Amniotic epithelial cell (primary cell): ENCODE measurements at places on chromosomes 16 and 17.

DNA sequence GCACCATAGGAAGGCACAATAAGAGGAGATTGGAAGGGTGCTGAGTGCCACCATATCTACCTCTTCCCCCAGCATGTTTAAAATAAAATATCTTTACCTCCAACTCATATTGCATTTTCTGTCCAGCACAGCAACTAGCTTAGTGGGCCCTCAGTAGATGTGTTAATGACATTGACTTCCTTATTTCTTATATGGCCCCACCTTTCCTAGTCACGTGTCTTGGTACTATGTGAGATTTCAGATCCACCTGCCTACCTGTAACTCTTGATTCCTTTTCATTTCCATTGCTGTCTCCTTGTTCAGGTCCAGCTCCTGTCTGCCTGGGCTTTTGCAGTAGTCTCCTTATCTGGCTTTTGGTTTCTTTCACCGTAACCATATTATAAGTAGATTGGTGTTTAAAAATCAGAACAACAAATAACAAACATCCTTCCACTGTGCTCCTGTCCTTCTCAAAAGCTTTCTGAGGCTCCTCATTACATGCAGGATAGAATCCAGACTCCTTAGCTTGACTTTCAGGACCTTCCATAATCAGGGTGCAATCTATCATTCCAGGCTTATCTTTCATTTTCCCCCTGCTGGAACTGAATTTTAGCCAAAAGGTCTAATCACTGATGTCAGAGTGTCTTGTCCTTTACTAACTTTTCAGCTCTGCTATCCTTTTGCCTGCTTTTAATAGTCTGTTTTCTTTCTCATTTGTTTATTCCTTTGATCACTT lies 71.3 kb downstream of the FTO start:
- DNase-seq: peak; percentile 81

- peak; percentile 92 for DNase-seq
Observed at GRCh38 chr17:45320931-45321461, 4.2 kb upstream of the MAP3K14 start.

- no peak for DNase-seq
Observed at GRCh38 chr17:43995150-43995471, 9.3 kb upstream of the NAGS start.

- no peak for DNase-seq
Observed at GRCh38 chr17:81031566-81032550, 3.1 kb upstream of the BAIAP2 start.

DNA sequence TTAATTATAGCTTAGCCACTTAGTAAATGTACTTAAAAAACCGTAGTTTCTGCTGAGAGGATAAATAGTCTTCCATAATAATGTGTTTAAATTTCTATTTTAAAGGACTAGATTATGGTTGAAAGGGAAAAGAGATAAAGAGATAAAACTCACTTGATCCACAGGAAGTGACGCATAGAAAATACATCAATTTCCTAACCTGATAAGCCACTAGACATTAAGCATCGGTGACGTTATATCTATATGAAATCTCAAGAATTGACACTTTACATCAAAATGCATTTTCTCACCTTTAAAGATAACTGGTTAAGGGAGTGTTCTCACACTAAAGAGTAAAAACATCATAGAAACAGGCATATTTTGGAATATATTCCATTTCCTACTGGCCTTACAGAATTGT lies 5.8 kb downstream of the FBXO47 start:
- DNase-seq: no peak

DNA sequence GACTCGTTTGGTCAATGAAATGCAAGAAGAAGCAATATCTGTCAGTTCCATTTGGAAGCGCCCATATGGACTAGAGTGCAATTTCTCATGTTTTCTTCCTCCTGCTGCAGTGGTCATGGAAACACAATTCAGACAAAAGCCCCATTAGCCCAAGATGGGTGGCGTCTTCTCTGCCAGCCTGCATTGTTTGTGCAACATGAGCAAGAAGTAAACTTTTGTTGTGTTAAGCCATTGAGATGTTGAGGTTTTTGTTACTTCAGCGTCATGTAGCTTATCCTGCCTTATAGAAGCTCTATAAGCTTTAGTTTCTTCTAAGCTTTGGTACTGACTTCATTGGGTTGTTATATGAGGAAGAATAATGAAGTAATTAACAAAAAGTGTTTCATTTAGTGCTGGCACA lies 137.4 kb downstream of the NPIPB5 start:
- no peak for DNase-seq

DNA sequence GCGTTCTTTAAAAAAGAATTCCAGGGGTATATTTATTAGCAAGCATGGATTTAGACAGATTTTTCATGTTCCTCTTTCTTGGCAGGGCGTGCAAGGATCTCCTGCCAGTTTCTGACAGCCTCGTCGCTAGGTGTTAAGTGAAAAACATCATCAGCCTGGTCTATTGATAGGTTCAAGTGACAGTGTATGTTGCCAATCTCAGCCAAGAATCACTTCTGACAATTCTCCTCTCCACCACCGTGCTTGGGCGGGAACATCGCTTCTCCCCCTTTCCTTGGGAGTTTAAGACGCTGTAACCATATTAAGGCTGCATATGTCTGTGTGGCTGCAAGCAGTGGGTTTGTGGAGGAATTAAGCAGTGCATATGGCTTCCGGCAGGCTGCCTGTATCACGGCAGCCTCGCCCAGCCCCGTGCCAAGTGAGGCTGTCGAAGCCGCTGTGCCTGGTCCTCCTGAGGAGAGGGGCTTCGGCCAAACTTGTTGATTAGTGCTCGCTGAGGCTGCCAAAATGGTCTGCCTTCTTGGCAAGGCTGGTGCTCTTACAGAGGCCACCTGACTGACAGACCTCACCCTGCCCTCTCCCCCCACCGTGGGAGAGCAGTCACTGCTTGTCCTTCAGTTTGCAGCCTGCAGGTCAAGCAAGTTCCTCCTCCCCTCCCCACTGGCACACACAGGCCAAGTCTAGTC lies 132.2 kb upstream of the MPHOSPH6 start:
- DNase-seq: no peak

- DNase-seq: no peak
Observed at GRCh38 chr17:79132271-79133064, 57.8 kb downstream of the ENGASE start.

- no peak for DNase-seq
Observed at GRCh38 chr16:30054959-30055553, 10.5 kb upstream of the ALDOA start.

DNA sequence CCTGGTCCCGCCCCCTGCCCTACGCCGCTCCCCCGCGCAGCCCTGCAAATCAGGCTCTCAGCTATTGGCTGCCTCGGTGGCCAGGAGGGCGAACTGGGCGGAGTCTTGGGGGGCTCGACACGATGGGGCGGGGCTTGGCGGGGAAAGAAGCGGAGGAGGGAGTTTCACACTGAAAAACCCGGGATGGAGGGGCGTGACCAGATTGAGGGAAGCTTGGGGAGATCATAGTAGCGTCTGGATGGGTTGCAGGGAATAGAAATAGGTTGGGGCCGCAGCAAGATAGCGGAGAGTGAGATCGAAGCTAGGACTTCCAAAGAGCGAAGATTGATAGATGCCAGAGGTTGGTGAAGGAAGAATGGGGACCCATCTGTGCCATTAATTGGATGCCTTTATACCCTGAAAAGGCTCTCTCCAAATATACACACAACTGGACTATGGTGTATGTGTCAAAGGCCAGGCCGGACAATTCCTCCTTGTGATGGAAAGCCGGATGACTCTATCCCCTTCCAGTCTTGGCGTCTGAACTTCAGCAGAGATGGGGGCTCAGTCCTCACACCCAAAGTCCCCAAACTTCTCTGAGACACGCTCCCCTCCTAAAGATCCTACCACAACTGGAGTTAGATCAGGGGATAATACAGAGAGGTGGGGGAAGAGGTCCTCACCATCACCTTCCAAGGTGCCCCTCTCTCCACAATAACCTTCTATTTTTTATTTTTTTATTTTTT lies 376 bp upstream of the STAC2 start:
- DNase-seq: peak; percentile 44

GRCh38 chr16:24516900-24517669 lies 22.3 kb upstream of the RBBP6 start:
- peak; percentile 90 for DNase-seq

DNA sequence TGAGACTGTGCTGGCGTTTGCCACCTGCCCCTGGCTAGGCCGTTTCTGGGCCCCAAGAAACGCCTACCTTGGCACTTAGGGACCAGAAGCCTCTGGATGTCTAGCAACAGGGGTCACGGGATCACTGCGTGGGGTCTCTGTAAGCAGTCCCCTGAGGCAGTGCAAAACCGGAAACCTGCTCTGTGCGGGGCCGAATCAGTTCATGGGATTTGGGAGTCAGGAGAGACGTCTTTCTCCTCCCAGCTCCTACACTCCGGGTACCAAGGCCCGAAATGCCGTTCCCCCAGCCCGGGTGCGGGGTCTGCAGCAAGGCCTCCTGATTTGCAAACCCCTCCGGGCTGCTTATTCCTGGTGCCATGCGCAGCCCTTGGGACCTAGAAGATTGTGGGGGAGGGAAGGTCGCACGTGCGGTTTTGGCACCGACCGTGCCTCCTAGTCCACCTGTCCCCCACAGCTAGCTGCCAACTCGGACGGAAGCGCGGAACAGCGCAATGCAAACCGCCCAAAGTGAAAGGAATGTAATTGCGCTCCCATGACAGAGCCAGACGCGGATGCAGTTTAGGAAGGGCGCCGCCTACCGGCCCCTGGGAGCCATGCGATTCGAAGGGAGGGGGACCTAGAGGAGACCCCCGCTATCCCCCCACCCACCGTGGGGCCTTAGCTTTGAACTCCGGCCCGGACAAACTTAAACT lies 6.5 kb downstream of the IRX5 start:
- DNase-seq: no peak

DNA sequence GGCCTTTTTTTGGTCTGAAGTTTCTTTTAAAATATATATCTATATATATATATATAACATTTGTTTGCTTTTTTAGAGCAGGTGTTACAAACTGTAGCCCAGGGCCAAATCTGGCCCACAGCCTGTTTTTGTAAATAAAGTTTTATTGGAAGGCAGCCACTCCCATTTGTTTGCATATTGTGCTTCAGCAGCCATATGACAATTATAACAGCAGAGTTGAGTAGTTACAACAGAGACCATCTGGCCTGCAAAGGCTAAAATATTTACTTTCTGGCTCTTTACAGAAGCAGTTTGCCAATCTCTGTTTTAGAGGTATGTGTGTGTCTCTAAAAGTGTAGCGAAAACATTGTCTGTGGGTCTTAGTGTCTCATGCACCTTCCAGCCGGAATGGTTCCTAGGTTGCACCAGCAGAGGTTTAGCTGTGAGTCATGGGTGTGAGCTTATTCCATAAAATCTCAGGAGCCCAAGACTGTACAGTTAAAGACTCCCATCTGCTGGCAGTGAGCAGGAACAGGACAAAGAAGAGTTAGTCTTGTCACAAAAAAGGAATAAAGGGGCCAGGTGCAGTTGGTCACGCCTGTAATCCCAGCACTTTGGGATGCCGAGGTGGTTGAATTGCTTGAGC lies 23.8 kb downstream of the LCMT1 start:
- DNase-seq: peak; percentile 55

GRCh38 chr17:9529033-9529700 lies 46.5 kb downstream of the STX8 start:
- DNase-seq: peak; percentile 47

GRCh38 chr17:81117672-81118198 lies 47.6 kb upstream of the PVALEF start:
- no peak for DNase-seq

- no peak for DNase-seq
Observed at GRCh38 chr17:69454051-69454450, 39.6 kb downstream of the MAP2K6 start.

DNA sequence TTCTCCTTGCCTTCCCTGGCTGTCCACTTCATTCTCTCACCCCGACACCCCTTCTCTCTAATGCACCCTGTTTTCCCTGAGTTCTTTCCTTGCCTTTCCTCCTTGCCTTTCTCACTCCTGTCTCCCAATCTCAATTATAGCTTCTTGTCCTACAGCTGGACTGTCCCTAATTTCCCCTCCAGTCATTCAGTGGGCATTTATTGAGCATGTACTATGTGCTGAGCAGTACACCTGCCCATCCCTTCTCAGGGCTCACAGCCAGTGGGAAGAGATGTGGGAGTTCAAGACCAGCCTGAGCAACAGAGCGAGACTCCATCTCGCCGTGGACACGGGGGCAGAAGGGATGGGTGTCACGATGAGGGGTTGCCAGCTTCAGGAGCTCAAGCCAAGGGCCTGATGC lies 5.8 kb downstream of the ATP2A1 start:
- no peak for DNase-seq

- no peak for DNase-seq
Observed at GRCh38 chr17:72858826-72859495, 233.5 kb downstream of the SLC39A11 start.

GRCh38 chr17:20961586-20961985 lies 81.2 kb downstream of the USP22 start:
- DNase-seq: no peak

- DNase-seq: peak; percentile 42
Observed at GRCh38 chr17:61570118-61570517, 20.9 kb downstream of the NACA2 start.

GRCh38 chr17:54891176-54891821 lies 9.4 kb upstream of the TOM1L1 start:
- DNase-seq: peak; percentile 67

- DNase-seq: no peak
Observed at GRCh38 chr17:16569358-16569712, 331 bp upstream of the ZNF287 start.
